ENCODE measurements at places on chromosomes 2 and 18.

- no peak for DNase-seq
These were observed 191.9 kb downstream of the ARL4C start for GRCh38 chr2:234304950-234305349.

DNA sequence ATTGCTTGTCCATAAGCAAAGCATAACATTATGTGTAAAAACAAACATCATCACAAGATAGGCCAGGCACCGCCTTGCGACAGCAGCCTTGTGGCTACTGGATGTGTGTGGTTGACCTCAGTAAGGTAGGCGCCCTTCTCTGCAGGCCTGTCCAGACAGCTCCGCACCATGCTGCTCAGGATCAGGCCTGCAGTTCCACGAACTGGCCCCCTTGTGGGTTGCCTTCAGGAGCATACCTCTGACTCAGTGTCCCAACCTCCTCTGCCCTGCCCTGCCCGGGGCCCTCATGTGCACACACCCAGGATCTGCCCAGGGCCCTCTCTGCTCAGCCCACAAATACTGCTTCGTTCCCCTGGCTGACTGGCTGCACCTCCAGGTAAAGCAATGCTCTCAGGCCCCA lies 16.1 kb upstream of the ZNF236 start:
- DNase-seq, result no peak

DNA sequence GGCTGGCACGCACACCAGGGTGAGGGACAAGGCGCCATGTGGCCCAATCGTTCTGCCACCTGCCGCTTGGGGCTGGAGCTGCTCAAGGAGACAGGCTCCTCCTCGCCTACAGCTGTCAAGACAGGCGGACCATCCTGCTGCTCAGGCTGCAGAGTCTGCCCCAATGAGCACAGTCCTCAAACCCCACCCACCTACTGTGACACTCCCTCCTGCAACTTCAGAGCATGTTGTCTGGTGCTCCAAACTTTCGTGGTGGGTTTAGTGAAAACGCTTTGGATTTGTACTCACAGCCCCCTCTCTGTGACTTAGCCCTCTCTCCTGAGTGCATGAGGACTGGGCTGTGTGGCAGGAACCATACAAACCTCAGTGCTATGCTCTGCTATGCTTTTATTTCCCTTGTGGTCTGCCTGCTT lies 23.2 kb upstream of the SLC35F6 start:
- no peak for DNase-seq

GRCh38 chr2:24793761-24794435 lies 673 bp downstream of the CENPO start:
- DNase-seq, result no peak

DNA sequence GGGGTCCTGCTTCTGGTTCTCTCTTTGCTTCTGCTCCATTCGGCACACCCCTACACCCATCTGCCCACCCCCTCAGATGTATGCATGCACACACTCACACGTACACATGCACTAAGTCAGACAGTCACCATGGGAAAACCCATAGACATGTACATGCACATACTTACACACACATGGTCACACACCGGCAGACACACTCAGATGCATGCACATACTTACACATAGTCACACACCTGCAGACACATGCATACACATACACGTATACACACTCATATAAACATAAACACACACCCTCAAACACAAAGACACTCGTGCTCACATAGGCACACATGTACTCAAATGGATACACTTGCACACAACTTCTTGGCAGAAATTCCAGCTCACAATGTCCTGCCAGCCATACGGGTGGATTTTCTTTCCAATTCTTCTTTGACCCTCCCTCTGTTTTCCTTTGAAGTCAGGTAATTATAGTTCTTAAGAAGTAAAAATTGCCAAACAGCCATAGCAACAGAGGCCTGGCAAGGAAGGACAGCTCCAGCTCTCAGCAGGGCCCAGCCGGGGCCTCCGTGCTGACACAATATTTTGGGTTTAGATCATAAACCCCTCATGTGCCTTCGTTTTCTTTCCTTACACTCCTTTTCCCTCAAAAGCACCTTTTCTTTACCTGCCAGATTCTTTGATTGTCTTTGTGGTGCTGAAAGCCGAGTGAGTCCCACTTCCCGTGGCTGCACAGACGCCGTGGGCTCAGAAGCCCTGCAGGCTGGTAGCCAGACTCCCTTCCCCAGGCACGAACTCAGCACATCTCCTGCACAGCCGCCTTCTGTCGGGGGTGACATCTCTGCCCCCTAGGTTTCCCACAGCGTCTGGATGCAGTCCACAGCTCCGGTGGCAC lies 195.7 kb downstream of the ARL4C start:
- no peak for DNase-seq

- DNase-seq, result no peak
These were observed 41.8 kb downstream of the SLC14A1 start for GRCh38 chr18:45765796-45766195.

- no peak for DNase-seq
These were observed 293.4 kb upstream of the MEX3C start for GRCh38 chr18:51490860-51491259.

- DNase-seq, result no peak
These were observed 238.5 kb downstream of the GALR1 start for GRCh38 chr18:77487951-77488740.

DNA sequence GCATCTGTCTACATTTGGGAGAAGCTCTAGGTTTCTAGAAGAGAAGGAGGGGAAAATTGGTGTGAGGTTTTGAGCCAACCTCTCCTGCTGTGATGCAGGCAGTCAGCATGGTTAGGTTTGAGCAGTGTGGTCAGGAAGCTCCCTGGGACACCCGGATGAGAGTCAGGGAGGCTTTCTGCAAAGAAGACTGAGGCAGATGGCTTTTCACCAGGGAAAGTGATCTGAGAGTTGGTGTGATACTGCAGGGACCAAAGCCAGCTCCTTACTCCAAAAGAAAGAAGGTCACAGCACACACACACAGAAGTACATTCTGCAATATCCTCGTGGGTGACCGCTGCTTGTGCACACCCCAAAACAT lies 75.8 kb upstream of the BCL11A start:
- no peak for DNase-seq

DNA sequence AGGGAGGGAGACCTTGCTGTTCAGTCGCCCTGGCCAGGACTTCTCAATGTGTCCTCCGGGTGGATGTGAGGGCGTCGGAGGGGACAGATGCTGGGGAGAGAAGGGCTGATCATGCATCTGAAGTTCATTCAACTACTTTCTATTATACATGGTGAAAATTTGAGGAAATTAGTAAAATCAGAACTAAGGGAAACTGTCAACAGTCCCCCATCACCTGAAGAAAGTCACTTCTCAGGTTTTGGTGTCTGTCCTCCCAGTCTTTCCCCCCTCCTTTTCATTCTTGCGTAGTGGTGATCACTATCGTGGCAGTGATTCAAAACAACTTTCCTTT lies 17.4 kb upstream of the ACKR3 start:
- DNase-seq, result no peak

DNA sequence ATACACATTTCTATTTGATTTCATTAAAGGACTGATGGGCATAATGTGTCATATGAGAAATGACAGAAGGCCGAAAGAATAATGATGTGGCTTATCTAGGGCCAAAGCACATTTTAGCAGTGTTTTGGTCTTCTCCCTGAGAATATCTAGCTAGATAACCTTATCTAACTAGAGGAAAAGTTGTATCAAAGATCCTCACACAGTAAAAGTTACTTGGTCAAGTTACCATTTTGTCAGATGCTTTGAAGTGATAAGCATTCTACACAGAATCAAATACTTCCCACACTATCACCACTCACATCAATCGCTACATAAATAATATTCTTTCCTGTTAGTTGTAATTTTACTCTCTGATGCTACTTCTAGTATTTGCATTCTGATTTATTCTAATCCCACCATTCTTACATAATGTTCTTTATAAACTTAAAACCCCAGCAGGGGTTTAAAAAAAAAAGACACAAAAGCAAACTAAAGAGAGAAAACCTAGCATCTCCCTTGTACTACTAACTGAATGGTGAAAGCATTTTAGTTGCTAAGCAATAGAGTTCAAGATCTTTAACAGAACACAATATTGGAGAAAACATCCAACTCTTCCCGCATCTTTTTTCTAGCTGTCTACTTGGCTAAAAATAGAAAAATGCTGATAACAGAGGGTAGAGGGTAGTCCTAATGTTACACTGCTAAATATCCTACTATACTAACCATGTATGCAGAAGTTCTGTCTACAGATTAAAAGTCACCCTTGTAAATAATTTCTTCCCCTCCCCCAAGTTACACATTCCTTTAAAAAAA lies 8.0 kb downstream of the XPO1 start:
- no peak for DNase-seq

DNA sequence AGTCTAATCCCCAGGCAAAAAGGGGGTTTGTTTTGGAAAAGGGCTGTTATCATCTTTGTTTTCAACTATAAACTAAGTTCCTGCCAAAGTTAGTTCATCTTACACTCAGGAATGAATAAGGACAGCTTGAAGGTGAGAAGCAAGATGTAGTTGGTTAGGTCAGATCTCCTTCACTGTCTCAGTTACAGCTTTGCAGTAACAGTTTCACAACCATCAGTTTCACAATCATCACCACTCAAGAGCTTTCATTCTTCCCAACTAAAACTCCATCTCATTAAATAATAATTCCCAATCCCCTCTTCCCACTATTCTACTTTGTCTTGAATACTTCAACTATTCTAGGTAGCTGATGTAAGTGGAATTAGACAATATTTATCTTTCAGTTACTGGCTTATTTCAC lies 200.9 kb downstream of the NYAP2 start:
- DNase-seq, result no peak

DNA sequence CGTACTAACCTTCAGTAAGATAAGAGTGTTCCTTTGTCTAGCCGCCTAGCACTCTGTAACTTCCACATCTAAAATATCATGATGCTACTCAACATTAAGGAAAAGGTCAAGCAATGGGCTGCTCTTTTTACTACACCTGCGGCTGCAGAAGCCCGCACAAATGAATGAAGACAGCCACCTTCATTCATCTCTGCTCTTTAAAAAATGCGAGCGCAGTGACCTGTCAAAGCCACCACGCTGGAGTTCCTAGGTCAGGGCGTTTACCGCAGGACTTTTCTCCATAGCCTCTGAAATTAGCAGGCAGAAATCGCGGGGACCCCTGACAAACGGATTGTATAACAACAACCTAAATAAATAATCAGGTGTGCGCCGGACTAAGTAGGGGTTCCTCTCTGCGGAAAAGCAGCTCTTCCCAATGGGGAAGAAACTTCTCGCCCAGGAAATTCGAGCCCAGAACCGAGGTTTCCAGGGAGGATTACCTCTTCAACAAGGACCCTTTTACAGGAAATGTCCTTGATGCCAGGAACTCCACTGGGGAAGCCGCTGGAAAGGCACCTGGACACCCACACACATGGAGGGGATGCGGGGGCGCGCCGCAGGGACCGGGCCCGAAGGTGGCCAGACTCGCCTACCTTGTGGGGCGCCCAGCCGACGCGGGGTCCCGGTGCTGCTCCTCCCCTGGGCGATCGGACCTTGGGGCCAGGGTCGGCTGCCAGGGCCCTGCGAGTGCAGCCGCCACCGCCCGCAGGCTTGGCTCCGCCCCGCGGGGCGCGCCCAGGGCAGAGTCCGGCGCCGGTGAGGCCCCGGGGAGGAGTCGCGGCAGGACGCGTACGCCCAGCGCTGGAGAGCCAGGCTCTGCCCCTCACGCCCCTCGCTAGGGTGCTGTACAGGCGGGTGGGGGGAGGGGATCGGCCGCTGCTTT lies at the start of gene CCDC68:
TSS of gene CCDC68 (minus strand) at position 758 of the 922 bp plus-strand sequence. CDS start 16,670 bp downstream, outside the sequence.
- no peak for DNase-seq

GRCh38 chr2:239679755-239680154 lies 278.9 kb upstream of the HDAC4 start:
- no peak for DNase-seq

DNA sequence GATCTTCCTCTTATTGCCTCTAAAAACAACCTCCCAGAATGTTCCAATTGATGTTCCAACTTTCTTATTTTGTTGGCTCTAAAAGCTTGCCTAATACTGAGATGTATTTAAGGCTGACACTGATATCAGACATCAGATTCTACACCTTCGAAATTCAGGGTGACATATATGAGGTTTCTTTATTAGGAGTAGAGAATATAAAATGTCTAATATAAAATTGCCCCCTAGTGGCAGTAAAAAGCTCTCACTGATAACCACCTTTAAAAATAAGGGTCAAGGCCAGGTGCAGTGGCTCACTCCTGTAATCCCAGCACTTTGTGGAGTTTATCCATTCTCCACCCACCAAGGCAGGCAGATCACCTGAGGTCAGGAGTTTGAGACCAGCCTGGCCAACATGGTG lies 789.7 kb upstream of the SLC39A10 start:
- DNase-seq, result no peak

GRCh38 chr2:237171881-237172280 lies 86.2 kb downstream of the COPS8 start:
- DNase-seq, result no peak

GRCh38 chr2:233075966-233076339 lies 15.8 kb downstream of the INPP5D start:
- DNase-seq, result no peak

DNA sequence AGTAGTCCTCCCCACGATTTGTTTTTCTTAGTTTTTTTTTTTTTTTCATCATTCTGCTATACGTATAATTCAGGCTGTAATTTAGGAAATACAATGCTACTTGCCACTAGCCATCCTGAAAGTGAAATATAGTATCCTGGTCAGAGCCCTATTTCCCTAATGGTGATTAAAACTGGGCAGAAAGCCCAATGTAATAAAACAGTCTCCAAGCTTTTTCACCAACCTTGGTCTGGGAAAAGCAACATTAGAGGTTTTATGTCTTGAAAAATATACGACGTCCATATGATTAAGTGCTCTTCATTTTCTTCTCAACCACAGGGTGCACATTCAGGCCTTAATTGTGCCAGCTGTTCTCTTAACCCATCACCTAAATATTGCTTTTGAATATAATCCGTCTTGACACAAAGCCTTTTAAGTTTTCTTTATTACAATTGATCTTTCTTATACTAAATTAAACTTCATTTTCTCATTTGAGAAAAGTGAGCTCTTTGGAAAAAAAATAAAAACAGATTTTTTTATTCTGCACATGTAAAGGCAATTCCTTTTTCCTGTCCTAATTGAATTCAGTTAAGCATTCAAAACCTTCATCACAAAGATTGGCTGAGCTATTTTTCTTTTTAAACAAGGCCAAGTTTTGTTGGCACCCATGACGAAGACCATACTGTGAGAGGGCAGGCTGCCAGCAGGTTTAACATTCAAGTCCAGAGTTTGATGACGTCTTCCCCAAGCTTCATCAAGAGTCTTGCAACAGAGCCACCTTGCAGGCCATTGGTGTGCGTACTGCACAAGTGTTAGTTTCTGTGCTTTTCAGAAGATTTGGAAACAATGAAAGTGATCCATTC lies 52.7 kb downstream of the MAP2 start:
- DNase-seq, result no peak

GRCh38 chr2:138823666-138824065 lies 43.5 kb upstream of the NXPH2 start:
- no peak for DNase-seq

DNA sequence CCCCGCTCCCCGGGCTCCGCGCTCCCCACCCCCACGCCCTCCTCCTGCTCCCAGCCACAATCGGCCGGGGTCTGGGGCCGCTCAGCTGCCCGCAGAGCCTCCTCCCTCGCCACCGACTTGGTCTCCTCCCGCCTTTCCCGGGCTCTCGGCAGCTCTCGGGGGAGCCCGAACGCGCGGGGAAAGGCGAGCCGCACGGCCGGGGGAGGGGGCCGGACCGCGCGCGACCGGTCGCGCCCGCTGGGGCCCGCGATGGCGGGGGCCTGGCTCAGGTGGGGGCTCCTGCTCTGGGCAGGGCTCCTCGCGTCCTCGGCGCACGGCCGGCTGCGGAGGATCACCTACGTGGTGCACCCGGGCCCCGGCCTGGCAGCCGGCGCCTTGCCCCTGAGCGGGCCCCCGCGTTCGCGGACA lies 327 bp downstream of the LTBP1 start:
- no peak for DNase-seq
